ENCODE measurements at places on chromosomes 5 and 9. TPM values are rescaled to one million over a fixed set of nuclear protein-coding genes. Genes with fewer than 3 reads are reported as not detected.

Gene ZNF879
- 3.5 TPM for total RNA-seq

Gene MAMDC2
- 0.12 TPM for total RNA-seq

Gene CMBL
- total RNA-seq = 3.2 TPM

Gene NR2F1
- total RNA-seq = not detected

Gene DEPDC1B
- 35.3 TPM for total RNA-seq

Gene FKTN
- 11.8 TPM for total RNA-seq

Gene MYOZ3
- total RNA-seq = not detected

Gene HAVCR2
- 108 TPM for total RNA-seq

Gene LCN12
- 1.2 TPM for total RNA-seq

Gene WNT8A
- total RNA-seq = not detected

Gene JAKMIP2
- 6.1 TPM for total RNA-seq

Gene PRDM9
- not detected for total RNA-seq

Gene ZNF462
- total RNA-seq = 0.26 TPM

Gene MAML1
- 34.9 TPM for total RNA-seq

Gene PCDHGA6
- 0.16 TPM for total RNA-seq

Gene GABRA1
- not detected for total RNA-seq

Gene OTP
- 0.05 TPM for total RNA-seq
